ENCODE measurements at places on chromosomes 5 and 9.

DNA sequence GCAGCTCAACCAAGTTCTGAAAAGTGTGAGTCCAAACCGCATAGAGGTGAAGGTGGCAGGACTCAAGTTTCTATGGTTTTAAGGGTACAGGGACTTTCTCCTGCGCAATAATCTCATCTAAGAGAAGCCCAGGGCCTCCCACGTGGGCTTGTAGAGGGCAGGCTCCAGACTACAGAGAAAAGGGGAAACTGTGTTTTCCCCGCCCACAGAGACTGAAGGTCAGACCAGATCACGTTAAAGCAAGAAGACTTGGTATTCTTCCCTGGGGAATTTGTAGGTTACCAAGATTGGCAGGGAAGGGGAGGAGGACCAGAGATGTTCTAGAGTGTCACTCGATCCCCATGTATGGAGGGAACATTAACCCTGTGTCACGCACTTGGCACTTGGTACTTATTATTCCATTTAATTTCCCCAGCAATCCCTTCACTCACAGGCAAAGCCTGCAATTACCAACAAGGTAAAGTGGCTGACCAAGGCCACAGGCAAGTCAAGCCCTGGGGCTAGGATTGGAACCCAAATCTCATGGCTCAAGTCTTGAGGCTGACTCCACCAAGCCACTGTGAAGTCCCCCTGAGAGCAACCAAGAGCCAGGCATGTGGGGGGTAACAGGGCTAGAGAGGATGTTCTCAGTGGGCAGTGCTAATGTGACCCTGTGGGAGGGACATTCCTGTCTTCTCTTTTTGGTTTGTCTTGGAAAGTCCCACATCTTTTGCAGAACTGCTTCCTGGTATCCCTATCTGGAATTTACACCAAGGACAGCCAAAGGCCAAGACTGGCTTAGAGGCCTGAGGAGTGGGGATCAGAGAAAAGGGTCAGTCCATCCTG is 18.3 kb upstream of the NEK6 start:
- no peak for DNase-seq

DNA sequence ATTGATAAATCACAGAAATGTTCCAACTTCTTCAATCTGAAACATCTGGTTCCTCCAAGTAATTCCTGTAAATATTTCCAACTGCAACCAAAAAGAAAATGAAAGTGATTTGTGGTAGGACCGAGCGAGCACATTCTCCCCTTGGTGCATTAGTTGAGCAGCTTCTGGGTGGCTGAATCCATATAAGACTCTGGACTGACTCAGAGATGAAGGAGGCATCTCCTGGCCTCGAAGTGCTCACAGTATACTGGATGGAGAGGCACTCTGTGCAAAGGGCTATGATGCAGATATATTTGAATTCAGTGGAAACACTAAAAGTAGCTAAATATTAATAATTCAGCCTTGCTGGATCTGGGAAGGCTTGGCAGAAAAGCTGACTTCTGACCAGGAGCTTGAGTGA is 265.0 kb downstream of the MARCHF11 start:
- DNase-seq = no peak

- DNase-seq = no peak
These were observed 259.9 kb downstream of the SYK start for GRCh38 chr9:91061506-91061905.

GRCh38 chr9:35616681-35617459 is 1.3 kb downstream of the CD72 start:
- no peak for DNase-seq

DNA sequence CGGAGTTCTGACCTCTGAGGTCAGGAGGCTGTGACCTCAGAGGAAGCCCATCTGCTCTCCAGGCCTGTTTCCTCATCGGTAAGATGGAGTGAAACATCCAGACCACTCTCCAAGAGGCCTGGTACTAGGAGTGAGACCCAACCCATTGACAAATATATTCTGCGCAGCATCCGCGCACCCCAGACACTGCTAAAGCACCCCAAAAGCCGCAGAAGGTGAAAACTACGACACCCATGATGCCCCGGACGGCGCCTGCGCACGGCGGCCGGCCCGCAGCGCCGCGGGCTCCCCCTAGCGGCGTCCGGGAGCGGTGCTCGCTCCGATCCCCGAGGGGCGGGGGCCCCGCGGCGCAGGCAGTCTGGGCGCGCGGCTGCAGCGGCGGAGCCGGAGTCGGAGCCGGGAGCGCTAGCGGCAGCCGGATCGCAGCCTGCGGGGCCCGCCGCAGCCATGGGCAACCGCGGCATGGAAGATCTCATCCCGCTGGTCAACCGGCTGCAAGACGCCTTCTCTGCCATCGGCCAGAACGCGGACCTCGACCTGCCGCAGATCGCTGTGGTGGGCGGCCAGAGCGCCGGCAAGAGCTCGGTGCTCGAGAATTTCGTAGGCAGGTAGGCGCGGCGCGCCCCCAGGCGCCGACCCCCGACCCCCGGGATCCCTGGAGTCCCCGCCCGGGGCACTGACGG is at the start of gene DNM1:
TSS of gene DNM1 (plus strand) at position 356 of the 683 bp plus-strand sequence. CDS start at position 448, 92 bp downstream.
- DNase-seq = peak; percentile 98

GRCh38 chr9:129777769-129778130 is 24.9 kb upstream of the PTGES start:
- no peak for DNase-seq

- DNase-seq = no peak
These were observed 32.4 kb downstream of the OSTF1 start for GRCh38 chr9:75120686-75121085.

- no peak for DNase-seq
These were observed 79.5 kb upstream of the ERCC6L2 start for GRCh38 chr9:95796029-95796428.

DNA sequence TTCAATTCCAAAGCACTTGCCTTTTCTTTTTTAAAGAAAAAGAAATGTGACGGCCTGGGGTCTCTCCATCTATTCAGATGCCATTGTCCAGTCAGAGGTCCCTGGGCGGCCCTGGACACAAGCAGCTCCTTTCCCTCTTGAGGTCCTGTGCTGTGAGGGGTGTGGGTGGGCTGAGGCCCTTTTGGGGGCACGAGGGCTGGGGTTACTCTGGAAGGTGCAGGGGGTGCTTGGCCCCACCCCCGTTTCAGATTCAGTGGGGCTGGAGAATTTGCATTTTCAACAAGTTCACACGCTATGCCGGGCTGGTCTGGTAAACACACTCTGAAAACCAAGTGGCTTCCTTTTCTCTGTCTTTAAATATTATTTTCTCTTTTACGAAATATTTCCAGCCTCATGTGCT is 91.4 kb upstream of the PHYKPL start:
- no peak for DNase-seq

GRCh38 chr9:92257327-92257726 is 36.2 kb downstream of the IARS1 start:
- no peak for DNase-seq

DNA sequence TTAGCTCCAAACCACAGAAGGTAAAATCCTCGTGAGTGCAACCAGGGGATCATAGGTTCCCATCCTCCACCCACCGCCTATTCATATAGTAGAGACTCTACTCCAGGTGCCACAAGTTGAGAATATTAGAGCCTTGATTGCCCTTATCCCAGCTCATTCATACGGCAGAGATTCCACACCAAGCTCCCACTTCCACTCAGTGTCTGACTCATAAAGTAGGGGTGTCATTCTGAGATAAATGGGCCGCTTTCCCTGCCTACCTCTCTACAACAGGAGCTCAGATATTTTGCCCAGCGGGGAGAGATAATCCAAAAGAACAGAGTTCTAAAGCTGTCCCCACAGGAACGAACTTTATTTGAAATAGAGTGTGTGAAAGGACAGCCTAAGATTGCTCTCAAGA is 9.4 kb downstream of the SLC22A4 start:
- no peak for DNase-seq

GRCh38 chr5:141326088-141326854 is 4.0 kb upstream of the PCDHGA1 start:
- DNase-seq = peak; percentile 38

DNA sequence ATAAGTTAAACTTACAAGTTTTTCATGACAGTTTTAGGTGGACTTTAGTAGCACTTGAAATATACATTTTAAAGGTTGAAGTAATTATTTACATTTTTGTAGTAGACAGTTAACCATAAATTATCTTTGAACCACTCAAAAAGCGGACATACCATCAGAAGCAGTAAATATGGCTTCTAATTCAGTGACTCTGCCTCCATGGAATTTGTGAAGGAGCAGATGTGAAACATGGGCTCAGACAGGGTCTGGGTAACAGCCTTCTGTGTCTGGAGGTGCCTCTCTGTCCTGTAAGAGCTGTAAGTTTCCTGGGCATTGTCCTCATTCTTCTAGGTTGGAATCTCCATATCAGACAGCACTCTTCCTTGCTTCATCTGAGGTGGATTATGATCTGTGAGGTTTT is 12.4 kb downstream of the RLN2 start:
- DNase-seq = no peak

DNA sequence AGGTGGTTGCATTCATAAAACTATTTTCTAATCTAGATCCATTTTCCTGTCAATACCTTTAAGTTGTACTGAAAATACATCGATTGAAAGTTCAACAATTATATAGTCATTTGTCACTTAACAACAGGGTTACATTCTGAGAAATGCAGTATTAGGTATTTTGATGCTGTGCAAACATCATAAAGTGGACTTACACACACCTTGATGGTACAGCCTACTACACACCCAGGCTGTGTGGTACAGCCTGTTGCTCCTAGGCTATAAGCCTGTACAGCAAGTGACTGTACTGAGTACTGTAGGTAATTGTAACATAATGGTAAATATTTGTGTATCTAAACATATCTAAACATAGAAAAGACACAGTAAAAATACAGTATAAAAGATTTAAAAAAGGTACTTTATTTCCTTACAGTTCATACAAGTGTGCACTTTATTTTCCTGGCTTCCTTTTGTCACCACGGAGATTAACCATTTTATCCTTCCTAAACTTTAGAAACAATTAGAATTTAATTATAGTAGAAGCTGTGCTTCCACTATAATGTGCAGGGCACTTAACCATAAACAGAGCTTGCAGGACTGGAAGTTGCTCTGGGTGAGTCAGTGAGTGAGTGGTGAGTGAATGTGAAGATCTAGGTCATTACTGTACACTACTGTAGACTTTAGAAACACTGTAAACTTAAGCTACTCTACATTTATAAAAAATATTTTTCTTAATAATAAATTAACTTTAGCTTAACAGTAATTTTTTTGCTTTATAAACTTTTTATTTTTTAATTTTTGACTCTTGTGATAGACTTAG is 42.9 kb upstream of the MEF2C start:
- DNase-seq = no peak

DNA sequence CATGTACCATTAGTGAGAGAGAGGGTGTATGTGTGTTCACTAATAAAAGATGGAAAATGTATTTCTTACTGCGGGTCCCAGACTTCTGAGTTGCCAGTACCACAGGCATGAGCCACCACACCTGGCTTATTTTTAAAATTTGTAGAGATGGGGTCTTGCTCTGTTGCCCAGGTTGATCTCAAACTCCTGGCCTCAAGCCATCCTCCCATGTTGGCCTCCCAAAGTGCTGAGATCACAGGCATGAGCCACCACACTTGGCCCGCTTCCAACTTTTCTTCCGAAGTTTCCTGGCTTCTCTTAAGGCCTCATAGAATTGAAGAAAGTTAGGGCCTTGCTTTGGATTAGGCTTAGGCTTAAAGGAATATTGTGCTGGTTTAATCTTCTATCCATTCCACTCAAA is 40.4 kb upstream of the F2RL2 start:
- DNase-seq = no peak

GRCh38 chr5:133831491-133832224 is 136.8 kb downstream of the C5orf15 start:
- DNase-seq = no peak

DNA sequence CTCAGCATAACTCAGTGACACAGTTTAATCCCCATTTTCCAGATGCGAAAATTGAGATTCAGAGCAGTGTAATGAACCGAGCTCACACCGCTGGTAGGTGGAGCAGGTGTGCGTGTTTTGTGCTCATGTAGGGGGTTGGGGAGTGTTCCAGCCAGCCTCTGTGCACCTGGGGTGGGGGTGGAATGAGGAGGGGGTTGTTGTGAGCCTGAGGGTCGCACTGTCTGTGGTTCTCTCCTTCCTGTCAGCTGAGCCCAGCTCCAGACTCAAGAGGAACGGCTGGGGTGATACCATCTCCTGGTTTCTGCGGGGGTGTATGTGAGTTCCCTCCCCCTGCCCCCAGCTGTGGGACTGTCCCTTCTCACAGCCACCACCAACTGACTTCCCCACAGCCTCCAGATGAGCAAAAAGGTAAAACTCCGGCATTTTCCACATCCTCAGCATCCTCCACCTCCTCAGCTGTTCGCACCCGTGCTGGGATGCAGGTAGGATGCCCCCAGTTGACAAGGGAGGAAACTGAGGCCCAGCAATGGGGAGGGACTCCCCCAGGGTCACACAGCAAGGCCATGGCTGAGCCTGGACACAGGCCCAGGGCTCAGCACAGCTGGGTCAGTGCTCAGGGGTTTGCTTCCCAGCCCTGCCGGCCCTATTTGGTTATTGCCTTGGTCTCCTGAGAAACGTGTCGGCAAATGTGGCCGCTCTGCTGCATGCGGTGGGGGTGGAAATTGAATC is 2.1 kb downstream of the SH2D3C start:
- DNase-seq = no peak

DNA sequence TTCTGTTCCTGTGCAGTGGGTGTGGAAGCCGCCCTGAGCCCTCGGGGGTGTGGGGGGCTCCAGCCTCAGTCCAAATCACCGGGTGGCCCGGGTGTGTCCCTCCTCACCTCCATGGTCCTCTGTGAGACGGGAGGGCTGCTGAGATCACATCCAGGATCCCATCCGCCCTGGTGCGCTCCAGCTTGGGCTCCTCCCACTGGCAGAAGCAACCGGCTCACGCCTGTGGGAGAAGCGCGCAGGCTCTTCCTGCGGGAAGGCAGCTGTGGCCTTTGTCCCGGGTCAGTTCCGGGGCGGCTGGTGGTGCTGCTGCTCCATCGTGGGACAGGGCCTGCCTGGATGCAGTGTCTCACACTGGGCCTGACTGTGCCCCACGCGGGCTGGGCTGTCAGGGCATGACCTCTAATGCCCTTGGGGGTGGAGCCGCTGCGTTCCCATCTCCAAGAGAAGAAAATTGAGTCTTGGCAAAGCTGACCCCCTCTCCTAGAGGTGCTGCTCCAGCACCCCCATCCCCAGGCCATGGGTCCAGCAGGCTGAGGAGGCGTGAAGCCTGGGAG is 18.5 kb downstream of the OLFM1 start:
- no peak for DNase-seq

GRCh38 chr5:53425687-53426511 is 54.5 kb upstream of the FST start:
- no peak for DNase-seq

GRCh38 chr5:113344973-113345940 is 89.5 kb downstream of the TSSK1B start:
- DNase-seq = no peak

- DNase-seq = no peak
These were observed 109.0 kb upstream of the VCAN start for GRCh38 chr5:83362526-83362925.

- no peak for DNase-seq
These were observed 305.1 kb downstream of the TRPM3 start for GRCh38 chr9:70816316-70816715.

DNA sequence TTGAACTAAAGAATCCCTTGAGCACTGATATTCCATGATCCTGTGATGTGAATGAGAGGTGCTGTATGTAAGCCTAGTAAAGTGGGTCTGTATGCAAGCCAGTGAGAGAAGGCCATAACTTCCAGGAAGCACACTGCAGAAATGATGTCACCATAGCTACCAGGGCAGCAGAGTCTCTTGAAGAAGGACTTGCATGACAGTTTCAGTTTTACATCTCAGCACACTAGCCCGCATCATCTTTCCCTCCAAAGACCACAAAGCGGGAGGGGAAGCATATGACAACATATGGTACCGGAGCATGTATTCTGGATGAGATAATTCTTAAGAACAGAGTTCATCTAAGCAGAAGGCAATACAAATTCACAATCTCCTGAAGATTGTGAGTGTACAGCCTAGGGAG is 37.6 kb upstream of the MAST4 start:
- no peak for DNase-seq

- no peak for DNase-seq
These were observed 66.6 kb upstream of the NR3C1 start for GRCh38 chr5:143470120-143470519.
